Left colon (tissue), 2 donors: ENCODE measurements at places on chromosomes 16 and 17.
A peak's percentile ranks its signal among the peaks of the same experiment; 100 is the strongest.

DNA sequence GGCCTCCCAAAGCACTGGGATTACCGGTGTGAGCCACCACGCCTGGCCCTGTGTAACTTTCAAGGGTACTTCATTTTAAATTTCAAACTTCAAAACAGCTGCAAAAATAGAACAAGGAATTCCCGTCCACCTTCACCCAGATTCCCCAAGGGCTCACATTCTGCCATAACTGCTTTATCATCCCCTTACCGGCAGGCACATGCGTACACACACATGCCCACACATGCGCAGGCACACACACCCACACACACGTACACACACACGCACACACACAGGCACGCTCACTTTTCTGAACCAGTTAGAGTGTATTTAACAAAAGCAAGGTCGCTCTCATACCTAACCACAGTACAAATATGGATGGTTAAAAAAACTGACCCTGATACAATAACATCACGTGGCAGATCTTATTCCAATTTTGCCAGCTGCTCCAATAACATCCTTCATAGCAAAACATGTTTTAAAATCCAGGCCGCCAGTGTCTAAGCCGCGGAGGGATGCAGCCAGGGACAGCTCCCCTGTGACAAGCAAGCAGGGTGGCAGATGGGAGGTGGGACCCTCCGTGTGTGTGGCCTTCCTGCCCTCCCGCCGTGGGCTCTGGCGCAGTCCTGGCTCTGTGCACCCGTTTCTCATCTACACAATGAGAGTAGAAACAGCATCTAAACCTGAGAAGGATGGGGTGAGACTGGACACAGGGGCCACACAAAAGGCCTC, 23.1 kb downstream of the PDIA2 start:
- no peak for DNase-seq

DNA sequence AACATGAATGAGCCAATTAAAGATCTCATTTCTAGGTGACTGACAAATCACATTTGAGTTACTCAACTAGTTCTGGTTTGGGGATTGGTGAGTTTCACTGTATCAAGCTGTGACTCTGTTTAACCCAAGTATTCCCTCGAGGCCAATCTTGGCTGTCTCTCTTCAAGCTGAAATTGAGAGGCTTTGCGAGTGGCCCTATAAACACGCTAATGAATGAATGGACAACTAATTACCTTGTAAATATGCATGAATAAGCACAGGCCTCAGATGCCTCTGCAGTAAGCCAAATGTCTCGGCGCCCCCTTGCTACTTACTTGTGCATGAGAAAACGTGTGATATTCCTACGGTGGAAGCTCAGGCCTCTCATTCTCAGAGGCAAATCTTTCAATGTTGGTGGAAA, 450.3 kb upstream of the PSMD7 start:
- DNase-seq: no peak

GRCh38 chr16:56298948-56299596, 107.8 kb downstream of the GNAO1 start:
- DNase-seq: no peak

DNA sequence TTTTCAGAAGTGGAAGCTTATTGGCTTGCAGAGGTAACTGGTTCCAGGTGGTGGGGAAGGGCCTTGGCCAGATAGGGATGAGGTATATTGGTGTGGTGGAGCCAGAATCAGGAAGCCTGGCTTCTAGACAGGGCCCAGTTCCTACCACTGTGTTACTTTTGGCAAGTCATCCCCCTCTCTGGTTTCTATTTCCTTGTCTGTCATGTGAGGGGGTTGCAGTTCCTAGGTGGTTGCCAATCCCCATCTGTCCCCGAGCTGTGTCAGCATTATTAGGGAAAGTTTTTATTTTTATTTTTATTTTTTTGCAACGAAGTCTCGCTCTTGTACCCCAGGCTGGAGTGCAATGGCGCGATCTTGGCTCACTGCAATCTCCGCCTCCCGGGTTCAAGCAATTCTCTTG, 3.0 kb downstream of the SMCR8 start:
- no peak for DNase-seq

- no peak for DNase-seq
These were observed 121.3 kb upstream of the PLCG2 start for GRCh38 chr16:81657781-81658180.

DNA sequence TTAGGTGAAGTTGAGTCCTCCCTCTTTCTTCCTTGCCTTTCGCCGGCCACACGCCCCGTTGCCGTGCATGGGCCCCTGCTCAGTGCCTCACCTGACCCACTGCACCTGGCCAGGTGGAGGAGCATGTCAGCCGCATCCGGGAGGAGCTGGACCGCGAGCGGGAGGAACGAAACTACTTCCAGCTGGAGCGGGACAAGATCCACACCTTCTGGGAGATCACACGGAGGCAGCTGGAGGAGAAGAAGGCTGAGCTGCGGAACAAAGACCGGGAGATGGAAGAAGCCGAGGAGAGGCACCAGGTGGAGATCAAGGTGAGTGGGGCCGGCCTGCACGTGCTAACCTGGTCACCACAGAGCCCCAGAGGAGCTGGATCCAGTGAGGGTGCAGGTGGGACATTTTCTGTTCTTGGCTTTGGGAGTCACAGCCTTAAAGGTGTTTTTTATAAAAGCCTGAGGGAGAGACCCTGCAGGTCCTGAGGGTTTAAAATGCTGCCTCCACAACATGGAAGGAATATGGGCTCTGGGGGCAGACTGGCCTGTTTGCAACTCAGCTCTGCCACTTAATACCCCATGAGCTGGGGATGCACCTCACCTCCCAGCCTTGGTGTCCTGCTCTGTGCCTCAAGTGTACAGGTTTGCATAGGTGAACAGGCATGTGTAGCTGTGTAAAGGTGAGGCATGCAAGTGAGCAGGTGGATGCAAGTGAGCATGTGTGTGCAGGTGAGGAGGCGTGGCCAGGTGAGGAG, 12.1 kb upstream of the DBNDD1 start:
- no peak for DNase-seq

DNA sequence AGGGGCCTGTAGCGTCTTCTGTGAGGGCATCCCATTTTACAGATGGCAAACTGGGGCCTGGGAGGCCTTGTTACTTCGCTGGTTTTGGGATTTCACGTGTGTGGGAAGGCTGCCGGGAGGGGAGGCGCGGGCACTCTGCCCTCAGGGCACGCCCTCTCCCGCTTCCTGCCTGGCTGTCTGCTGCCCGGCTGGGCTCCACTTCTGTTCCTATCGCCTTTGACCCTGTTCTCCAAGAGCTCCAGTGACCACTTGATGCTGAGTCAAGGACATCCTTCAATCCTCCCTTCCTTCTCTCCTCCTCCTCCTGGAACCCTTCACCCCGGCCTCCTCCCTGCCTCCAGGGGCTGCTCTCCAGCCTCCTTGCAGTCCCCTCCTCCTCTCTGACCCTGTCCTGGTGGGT, 16.0 kb downstream of the SPNS3 start:
- DNase-seq: no peak

DNA sequence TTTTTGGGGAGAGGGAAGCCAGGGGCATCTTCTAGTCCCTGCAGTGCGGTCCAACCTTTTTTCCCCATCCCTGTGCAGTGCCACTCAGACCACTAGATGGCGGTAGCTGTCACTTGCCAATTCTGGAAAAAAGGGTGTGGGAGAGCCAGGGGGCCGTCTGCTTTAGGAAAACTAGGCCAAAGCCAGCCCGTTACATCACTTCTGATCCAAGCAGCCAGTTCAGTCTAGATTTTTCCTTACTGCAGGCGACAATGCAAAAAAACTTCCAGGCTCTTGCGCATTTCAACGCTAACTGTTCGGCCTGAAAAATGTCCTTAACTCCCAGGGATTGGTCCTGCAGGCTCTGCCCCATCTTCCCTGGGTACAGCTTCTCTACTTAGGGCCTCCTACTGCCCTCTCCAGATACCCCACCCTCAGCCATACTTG, 69.2 kb upstream of the CES5A start:
- DNase-seq: peak; percentile 45

DNA sequence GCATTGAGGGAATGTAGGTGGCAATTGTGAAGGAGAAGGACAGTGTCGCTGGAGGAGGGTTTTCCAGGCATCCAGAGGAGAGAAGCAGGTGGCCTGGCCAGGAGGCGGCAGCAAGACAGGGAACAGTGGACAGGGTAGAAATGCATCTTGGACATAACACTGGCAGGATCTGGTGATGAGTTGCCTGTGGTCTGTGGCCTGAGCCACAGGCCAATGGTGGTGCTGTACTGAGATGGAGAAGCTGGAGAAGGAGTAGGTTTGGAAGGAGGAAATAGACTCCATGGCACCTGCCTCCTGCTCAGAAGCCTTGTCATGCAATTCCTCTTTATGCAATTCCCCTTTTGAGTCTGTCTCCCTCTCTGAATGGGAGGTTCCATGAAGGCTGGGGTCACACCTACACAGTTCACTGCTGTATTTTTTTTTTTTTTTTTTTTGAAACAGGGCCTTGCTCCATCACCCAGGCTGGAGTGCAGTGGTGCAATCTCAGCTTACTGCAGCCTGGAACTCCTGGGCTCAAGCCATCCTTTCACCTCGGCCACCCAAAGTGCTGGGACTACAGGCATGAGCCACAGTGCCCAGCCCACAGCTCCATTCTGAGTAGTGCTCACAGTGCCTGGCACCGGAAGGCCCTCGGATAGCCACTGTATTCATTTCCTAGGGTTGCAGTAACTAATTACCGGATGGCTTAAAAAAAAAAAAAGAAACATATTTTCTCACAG, 13.5 kb upstream of the CACNG4 start:
- no peak for DNase-seq

- DNase-seq: no peak
These were observed 10.3 kb downstream of the TOB1 start for GRCh38 chr17:50855708-50856330.

DNA sequence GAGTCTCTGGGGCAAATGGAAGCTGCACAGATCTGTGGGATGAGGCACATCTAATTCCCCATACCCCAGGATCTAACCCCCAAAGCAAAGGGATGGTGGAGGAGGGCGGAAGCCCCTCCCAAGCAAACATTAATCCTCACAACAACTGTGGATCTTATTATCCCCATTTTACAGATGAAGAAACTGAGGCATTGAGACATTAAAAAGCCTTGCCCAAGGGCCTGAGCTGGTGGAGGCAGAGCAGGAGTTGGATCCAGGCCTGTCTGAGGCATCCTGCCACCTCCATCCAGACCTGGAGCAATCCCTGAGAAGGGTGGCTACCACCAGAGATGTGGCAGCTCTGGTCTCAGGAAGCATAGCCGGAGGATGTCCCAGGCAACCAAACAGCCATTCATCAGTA, 17.7 kb upstream of the CBFB start:
- no peak for DNase-seq

- no peak for DNase-seq
These were observed 194.3 kb downstream of the C16orf78 start for GRCh38 chr16:49567950-49568349.

DNA sequence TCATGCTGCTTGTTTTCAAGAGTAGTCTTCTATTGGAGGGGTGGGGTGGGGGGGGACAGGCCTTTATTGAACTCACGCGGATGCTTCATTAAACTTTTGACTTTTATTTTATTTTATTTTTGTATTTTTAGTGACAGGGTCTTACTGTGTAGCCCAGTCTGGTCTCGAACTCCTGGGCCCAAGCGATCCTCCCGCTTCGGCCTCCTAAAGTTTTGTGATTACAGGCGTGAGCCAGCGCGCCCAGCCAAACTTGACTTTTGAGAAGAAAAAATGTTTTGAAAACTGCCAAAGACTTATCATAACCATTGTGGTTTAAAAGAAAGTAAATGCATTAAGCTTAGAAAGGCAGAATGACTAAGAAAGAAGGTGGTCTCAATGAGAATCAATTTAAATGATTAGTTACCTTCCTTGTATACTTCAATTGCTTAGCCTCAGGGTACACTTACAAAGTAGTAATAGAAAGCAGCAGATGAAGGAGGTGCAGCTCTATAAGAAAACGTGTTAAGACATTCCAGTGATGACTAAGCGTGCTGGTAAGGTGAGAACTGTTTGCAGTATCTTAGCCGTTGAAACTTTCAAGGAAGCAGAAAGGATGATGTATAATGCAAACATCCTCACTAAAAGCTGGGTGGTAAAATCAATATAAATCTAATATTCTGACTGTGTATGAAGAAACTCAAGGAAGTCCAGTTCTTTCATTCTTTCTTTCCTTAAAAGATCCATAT, 1.2 kb downstream of the AP2B1 start:
- DNase-seq: peak; percentile 23
